ENCODE measurements at places on chromosomes 2 and 18.

- no peak for DNase-seq
These were observed 1341.3 kb upstream of the LRRTM1 start for GRCh38 chr2:81645745-81646301.

- DNase-seq, result no peak
These were observed 158.6 kb upstream of the STK17B start for GRCh38 chr2:196329959-196330358.

DNA sequence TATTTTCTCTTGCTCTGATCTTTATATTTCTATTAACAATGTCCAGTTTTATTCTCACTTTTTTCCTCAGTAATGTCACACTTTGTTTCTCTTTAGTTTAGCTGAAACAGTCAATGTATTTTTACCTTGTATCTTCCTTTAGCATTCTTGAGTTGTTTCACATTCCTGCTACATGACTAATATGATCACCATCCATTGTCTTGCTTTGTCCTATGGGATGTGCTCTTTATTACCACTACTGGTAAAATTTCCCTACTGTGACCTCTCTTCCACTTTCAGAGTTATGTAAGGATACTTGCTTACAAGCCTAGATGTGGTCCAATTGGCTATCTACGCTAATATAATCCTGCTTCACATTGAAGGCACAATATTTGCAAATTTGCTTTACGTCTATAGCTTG is 457.9 kb downstream of the PIK3C3 start:
- no peak for DNase-seq

DNA sequence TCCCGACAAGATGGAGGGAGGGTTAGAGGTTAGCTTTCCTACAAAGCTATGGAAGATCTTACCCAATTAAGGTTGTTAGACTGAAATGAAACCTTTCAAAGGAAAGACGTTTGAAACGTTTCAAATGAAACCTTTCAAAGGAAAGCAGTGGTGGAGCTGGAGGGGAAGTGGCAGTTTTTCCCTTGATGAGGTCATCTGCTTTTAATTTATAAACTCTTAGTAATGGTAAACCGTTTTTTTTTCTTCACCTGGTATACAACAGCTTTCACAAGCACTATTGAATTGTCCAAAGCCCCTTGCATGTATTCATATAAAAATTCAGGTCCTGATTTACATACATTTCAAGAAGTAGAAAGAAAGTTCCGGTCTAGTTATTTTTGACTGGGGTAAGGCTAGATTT is 7.4 kb downstream of the PMAIP1 start:
- DNase-seq, result no peak
